ENCODE measurements at places on chromosomes 4 and X.

DNA sequence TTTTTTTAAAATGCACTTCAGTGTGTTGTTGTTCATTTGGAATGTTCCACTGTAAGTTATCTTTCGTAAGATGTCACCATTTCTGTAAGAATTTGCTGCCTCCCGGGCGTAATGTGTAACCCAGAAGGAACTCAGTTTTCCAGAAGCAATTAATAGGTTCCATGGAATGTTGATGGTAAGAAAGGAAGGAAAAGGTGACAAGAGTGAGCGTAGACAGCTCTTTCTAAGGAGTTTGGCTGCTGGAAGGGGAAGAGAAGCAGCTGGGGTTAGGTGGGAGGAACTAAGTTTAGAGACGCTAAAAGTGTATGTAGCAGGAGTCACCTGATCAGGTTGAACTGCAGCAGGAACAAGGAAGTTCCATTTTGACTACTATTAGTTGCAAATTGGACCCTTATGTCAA lies 35.9 kb downstream of the PNMA5 start:
- DNase-seq: no peak

GRCh38 chrX:17606231-17606630 lies 131.1 kb upstream of the SCML1 start:
- DNase-seq: no peak

GRCh38 chrX:63708801-63709200 lies 76.2 kb downstream of the ARHGEF9 start:
- DNase-seq: no peak

GRCh38 chrX:46447384-46447783 lies 97.8 kb downstream of the ZNF674 start:
- DNase-seq: no peak

DNA sequence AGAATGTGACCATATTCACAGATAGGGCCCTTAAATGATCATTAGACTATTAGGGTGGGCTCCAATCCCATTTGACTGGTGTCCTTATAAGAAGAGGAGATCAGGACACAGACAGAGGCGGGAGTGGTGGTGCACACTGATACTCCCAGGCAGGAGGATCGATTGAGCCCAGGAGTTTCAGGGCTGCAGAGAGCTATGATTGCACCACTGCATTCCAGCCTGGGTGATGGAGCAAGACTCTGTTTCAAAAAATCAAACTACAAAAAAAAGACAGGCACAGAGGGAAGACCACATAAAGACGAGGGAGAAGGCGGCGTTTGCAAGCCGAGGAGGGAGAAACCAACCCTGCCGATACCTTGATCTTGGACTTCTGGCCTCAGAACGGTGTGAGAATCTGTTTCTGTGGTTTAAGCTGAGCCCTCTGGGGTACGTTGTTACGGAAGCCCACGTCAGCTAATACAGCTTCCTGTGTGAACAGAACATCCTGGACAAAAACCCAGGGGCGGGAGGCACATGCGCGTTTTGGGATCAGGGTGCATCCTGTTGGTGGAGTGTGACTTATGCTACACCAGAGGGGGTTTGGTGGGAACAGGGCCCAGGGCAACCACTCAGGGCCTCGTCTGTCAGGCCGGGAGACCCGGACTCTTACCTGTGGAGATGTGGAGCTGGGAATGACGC lies 211.8 kb upstream of the PSAPL1 start:
- DNase-seq: no peak

- no peak for DNase-seq
Observed at GRCh38 chr4:169295822-169296221, 25.1 kb upstream of the SH3RF1 start.

Data from omental fat pad (tissue), 4 donors.